Fibroblast of lung (primary cell): ENCODE measurements at places on chromosomes 13 and 19. TPM values are rescaled to one million over a fixed set of nuclear protein-coding genes. Genes with fewer than 3 reads are reported as not detected.

DNA sequence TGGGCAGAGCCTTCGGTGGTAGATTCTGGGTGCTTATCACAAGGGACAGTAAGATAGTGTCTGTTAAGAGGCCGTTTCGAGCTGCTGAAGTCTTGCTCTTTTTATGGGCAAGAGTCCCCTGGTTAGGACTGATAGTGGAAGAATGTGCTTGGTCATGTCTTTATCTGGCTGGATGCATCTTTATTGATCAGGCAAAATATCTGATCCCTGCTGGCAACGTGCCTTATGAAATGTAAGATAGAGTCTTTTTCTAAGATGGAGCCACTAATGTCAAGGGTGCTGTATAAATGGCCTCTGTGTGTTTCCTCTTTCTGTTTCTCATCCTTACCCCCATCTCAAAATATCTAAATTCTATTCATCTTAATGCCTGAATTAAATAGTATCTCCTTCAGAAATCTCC, 53.3 kb downstream of the MYO16 start:
- H3K27me3 ChIP-seq: no peaks in the 10 kb centered on the region
- H3K27ac ChIP-seq: no peak overlapping the region
- no peaks in the 10 kb centered on the region for H3K4me1 ChIP-seq
- H3K4me3 ChIP-seq: no peak overlapping the region

GRCh38 chr13:20696073-20696472, 7.4 kb upstream of the IL17D start:
- no peaks in the 10 kb centered on the region for H3K36me3 ChIP-seq
- no peak overlapping the region for H3K4me3 ChIP-seq
- no peak overlapping the region for H3K27ac ChIP-seq
- H3K27me3 ChIP-seq: no peaks in the 10 kb centered on the region
- no peaks in the 10 kb centered on the region for H3K4me1 ChIP-seq

DNA sequence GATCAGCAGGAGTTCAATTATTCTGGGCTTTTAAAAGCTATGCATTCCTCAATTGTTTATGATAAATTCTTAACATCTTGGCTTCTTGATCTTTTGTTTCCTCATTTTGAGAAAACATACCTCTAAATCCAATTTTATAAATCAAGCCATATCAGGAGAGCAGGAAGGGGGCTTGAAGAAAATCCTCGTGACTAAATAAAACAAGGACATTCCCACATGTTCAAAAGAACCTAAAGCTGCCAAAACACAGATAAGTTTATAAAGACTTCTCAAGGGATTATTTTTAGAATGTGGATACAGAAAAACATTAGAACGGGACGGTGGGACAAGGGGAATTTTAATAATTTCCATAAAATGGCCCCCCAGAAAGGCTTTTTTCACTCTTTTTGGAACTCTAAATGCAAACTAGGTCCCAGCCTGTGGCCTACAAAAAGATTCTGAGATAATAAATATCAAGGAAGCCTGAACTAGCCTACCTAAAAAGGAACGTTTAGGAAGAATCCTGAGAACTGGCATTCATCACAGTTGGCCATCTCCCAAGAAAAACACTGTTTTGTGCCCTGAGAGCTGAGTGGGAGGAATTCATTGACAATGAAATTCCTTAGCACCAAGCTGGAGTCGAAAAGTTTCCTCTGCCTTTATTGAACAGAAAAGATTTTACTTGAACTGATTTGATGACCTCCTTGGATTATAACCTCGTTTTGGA, 30.1 kb downstream of the ZAR1L start:
- peaks cover 2% of the 10 kb centered on the region for H3K4me1 ChIP-seq
- no peak overlapping the region for H3K4me3 ChIP-seq
- no peaks in the 10 kb centered on the region for H3K36me3 ChIP-seq
- H3K27me3 ChIP-seq: no peaks in the 10 kb centered on the region
- DNase-seq: peak; percentile 65

- no peaks in the 10 kb centered on the region for H3K27me3 ChIP-seq
- no peak for DNase-seq
- H3K36me3 ChIP-seq: no peaks in the 10 kb centered on the region
- no peaks in the 10 kb centered on the region for H3K4me1 ChIP-seq
- H3K4me3 ChIP-seq: no peak overlapping the region
These were observed 586.8 kb downstream of the TBC1D4 start for GRCh38 chr13:74895042-74895796.

DNA sequence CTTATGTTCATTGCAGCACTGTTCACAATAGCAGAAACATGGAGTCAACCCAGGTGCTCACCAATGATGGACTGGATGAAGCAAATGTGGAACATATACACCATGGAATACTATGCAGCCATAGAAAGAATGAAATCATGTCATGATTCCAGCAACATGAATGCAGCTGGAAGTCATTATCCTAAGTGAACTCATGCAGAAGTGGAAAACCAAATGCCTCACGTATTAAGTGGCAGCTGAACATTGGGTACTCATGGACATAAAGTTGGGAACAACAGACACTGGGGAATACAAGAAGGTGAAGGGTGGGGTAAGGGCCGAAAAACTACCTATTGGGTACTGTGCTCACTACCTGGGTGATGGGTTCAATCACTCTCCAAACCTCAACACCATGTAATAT, 915.9 kb downstream of the UQCRFS1 start:
- peak; percentile 36 for DNase-seq
- H3K36me3 ChIP-seq: no peaks in the 10 kb centered on the region
- no peak overlapping the region for H3K4me3 ChIP-seq
- no peak overlapping the region for H3K27ac ChIP-seq
- no peaks in the 10 kb centered on the region for H3K27me3 ChIP-seq

DNA sequence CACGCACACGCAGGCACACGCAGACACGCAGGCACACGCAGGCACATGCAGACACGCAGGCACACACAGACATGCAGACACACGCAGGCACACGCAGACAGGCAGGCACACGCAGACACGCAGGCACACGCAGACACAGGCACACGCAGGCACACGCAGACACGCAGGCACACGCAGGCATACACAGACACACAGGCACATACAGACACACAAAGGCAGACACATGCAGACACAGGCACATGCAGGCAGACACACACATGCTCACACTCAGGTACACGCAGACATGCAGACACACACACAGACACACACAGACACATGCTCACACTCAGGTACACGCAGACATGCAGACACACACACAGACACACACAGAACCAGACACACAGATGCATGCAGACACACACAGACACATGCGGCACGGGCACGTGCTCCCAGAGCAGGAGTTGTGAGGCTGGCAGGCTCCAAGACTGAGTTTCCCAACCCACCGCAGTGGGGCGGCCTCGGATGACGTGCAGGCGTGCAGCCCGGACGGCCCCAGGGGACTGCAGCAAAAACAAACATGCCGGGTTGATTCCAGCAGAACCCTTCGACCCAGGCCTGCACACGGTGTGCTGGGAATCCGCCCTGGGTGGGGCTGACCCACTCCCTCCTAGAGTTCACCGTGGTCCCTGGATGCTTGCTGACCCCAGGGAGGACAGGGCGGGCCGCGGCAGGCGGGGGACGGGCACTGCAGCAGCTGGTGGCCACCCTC, 100.0 kb downstream of the GADD45B start:
- no peak for DNase-seq
- H3K27ac ChIP-seq: peak overlapping the region; percentile 49
- no peaks in the 10 kb centered on the region for H3K36me3 ChIP-seq
- no peak overlapping the region for H3K4me3 ChIP-seq

GRCh38 chr19:1417681-1418495, 10.5 kb downstream of the DAZAP1 start:
- H3K4me3 ChIP-seq: no peak overlapping the region
- DNase-seq: no peak
- H3K27ac ChIP-seq: peak overlapping the region; percentile 49

- H3K4me3 ChIP-seq: no peak overlapping the region
- H3K36me3 ChIP-seq: no peaks in the 10 kb centered on the region
- H3K4me1 ChIP-seq: no peaks in the 10 kb centered on the region
- no peaks in the 10 kb centered on the region for H3K27me3 ChIP-seq
These were observed 87.1 kb upstream of the IPO5 start for GRCh38 chr13:97866346-97866745.

DNA sequence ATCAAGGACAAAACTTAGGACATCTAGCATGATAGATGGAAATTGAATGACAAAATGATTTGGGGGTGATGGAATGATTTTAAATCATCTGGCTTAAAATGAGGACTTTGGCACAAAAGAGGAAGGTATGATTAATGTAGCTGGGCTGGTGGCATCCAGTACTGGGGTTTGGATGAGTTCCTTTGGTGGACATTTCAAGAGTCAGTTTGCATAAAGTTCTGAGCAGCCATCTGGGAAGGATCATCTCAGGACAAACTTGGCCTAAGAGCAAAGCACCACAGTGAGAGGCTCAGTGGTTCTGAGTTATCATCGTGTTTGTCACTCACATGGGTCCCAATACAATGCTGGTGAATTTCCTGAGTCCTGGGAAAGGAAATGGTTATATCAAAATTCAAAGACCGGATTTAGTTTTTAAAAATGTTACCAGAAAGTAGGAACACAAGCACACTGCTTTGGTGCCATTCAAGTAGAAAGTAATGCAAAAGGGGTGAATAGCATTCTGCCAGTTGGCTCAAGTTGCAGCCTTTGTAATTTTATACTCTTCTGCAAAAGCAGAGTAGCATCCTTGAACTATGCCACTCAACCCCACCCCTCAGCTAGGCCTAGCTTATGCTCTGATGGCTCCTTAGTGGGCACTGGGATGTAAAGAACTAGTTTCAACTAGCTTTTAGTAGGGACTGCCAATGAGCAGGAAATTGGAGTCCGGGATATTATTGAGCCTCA, 219.0 kb downstream of the COG6 start:
- no peaks in the 10 kb centered on the region for H3K36me3 ChIP-seq
- H3K27me3 ChIP-seq: no peaks in the 10 kb centered on the region
- DNase-seq: no peak
- H3K27ac ChIP-seq: no peak overlapping the region

- no peaks in the 10 kb centered on the region for H3K4me1 ChIP-seq
- H3K4me3 ChIP-seq: no peak overlapping the region
- no peak overlapping the region for H3K27ac ChIP-seq
- no peaks in the 10 kb centered on the region for H3K27me3 ChIP-seq
These were observed 172.9 kb downstream of the OXGR1 start for GRCh38 chr13:96821381-96821780.

DNA sequence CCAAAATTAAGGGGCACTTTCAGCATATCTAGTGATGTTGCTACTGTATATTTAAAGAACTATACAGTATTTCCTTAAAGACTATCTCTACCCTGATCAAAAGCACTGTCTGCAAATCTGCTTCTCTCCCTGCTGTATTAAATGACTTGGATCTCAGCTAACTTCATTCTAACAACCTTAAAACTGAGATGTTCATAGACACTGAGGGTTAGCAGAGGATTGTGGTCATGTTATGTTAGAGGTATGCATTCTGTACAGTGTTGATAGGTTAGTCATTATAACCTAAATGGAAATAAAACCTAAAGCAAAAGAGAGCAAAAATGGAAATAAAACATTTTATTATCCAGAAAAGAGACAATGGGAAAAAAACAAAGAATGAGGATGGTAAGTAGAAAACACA, 9.9 kb downstream of the GPR183 start:
- H3K4me1 ChIP-seq: no peaks in the 10 kb centered on the region
- H3K27ac ChIP-seq: no peak overlapping the region
- H3K36me3 ChIP-seq: no peaks in the 10 kb centered on the region
- no peaks in the 10 kb centered on the region for H3K27me3 ChIP-seq

The GPR180 gene
- total RNA-seq: 10.3 and 12.1 TPM in 2 replicates

The HNRNPA1L2 gene
- 3.1 and 3.3 TPM in 2 replicates for total RNA-seq

The NMRK2 gene
- total RNA-seq: not detected in 2 replicates

The ZNF285 gene
- total RNA-seq: 5.0 and 5.6 TPM in 2 replicates

The MISP gene
- under 0.01 TPM in 1 of 2 replicates, not detected in the other for total RNA-seq

The RNF113B gene
- not detected in 2 replicates for total RNA-seq

The B3GNT8 gene
- 1.3 and 3.5 TPM in 2 replicates for total RNA-seq

The S1PR2 gene
- total RNA-seq: 25.9 and 39.3 TPM in 2 replicates

The SSBP4 gene
- total RNA-seq: 58.6 and 76.5 TPM in 2 replicates

The SIGLEC11 gene
- total RNA-seq: not detected in 2 replicates

The PRX gene
- 3.1 and 3.6 TPM in 2 replicates for total RNA-seq

The CADM4 gene
- 1.5 and 2.1 TPM in 2 replicates for total RNA-seq

The BCL3 gene
- 10.8 and 20.6 TPM in 2 replicates for total RNA-seq

The VSTM2B gene
- not detected in 2 replicates for total RNA-seq
